Occipital lobe (tissue), 3 donors: ENCODE measurements at places on chromosomes 7 and 10. TPM values are rescaled to one million over a fixed set of nuclear protein-coding genes. Genes with fewer than 3 reads are reported as not detected.

- no peak for DNase-seq
Measured at GRCh38 chr7:121071662-121072061, 83.2 kb downstream of the CPED1 start.

DNA sequence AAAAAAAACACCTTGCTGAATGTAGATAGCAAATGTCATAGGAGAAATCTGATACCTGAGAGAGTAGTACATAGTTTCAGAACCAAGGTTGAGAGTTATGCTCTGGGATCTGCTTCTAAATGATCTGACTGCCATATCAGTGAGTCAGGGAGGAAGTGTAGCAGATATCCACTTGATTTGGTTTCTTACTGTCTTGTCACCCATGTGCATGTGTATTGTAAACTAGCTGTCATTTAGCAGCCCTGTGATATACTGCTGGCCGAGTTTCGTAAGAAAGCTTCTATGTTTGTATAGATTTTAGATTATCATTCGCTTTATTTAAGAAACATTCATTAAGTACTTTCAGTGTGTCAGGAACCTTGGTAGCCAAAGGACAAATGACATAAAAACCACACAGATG, 42.0 kb downstream of the SP4 start:
- no peak for DNase-seq

DNA sequence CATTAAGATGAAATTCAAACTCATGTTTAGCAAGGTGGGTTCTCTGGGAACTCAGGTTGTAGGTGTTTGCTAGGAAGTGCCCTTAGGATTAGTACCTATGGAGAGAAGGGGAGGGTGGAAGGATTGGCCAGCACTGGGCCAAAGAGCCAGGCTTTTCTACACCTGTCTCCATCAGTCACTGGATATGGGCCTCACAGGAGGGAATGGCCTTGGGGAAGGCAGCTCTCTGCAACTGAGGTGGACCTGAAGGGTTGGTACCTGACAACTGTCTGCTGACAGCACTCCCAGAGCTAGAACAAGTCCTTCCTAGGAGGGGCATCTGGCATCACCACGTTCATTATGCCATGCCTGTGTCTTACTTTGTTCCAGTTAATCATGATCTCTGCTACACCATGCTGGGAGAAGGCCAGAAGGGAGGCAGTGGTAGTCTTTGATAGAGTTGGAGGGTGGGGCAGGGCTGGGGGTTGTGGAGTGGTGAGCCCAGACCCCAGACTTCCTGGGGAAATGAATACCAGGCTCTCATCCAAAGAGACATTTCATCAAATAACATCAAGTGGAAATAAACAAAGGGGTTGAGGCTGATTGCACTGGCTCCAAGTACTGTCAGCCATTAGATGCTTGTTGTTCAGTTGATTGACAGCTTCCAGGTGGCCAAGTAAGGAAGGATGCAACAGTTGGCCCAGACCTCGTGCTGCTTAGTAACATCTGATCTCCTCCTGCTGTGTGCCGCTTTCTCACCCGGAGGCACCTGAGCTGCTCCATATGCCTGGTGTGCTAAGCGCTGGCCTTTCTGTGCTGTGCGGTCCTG, 70.6 kb upstream of the PIK3CG start:
- no peak for DNase-seq

GRCh38 chr7:88396295-88396947, 89.7 kb upstream of the STEAP4 start:
- no peak for DNase-seq

GRCh38 chr7:7438851-7439250, 96.8 kb downstream of the COL28A1 start:
- no peak for DNase-seq

DNA sequence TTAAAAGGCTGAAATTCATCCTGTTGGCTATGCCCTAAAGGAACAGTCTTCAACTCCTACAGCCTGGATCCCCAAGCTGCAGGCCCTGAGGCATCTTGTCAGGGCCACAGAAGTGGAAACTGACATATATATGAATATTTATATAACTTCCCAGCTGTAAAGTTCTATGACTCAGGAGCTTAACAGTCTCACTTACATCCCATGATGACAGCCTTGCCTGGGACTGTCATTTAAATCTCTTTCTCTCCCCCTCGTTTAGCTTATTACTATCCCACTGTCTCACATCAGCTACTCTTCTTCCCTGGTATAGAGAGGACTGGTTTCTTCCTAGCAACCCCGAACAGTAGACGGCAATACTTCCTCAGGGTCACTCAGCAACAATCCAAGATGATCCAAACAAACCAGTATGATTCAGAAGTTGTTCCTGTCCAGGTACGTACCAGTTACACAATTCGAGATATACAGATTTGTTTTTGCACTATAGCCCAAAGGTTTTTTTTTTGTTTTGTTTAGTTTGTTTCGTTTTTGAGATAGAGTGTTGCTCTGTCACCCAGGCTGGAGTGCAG, 22.7 kb downstream of the KIAA1549 start:
- DNase-seq = no peak

DNA sequence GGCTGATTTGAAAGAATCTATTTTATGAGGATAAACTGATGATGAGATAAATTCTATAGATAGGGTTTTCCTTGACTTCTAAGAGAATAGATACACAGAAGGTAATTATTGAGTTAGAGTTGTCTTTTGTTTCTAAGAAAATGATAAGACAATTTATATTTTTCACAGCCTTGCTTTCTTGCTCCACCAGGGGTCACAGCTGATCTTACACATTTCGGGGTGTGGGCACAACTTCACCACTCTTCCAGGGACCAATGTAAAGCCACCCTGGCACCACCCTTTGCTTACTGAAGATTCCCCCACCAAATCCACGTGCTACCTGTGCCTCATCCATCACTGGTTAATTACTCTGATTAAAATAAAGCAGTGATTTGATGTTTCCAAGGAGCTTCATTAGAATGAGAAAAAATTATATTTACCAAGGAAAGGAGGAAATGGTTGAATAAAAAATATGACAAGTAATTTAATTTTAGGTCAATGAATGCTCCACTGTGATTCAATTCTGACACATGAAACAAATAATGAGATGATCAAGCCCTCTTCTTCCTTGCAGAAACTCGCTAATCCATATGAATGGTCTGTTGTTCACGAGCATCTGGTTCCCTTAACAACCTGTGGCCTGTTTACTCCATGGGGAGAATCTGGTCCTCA, 177.3 kb upstream of the TNS3 start:
- DNase-seq = no peak

GRCh38 chr10:130483691-130484467, 347.7 kb downstream of the GLRX3 start:
- DNase-seq = no peak

GRCh38 chr7:12637819-12638592, 49.4 kb upstream of the ARL4A start:
- no peak for DNase-seq

- DNase-seq = no peak
Measured at GRCh38 chr10:75261813-75262705, 26.3 kb upstream of the COMTD1 start.

- DNase-seq = no peak
Measured at GRCh38 chr7:6271694-6272440, 557 bp downstream of the CYTH3 start.

GRCh38 chr10:103733045-103733419, 122.3 kb downstream of the SH3PXD2A start:
- no peak for DNase-seq

DNA sequence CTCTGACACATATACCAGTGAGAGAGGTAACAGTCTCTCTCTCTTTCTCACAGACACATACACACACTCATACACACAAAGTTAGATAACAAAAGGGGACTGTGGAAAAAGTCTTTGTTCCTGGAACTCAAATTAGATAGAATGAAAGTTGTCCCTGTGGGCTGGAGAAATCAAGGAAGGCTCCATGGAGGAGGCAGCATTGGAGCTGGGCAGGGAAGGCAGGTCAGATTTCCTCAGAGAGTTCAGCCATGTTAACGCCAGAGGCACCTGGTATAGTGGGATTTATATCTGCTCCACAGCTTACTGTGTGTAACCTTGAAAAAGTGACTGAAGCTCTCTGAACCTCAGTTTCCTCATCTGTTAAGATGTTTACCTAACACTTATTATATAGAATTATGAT, 38.7 kb downstream of the LDB3 start:
- no peak for DNase-seq

GRCh38 chr7:107277331-107277730, 108.5 kb downstream of the HBP1 start:
- no peak for DNase-seq

- DNase-seq = no peak
Measured at GRCh38 chr10:32241946-32242345, 105.0 kb downstream of the EPC1 start.

TYSND1 gene
- 7.3 TPM for total RNA-seq

C7orf57 gene
- total RNA-seq = 0.78 TPM

TDRD1 gene
- under 0.01 TPM for total RNA-seq

PRKAR2B gene
- 227 TPM for total RNA-seq

FANK1 gene
- total RNA-seq = 2.5 TPM

CBX3 gene
- total RNA-seq = 201 TPM

SLC25A28 gene
- 18.6 TPM for total RNA-seq

MCMBP gene
- 62.7 TPM for total RNA-seq

MPP7 gene
- 1.4 TPM for total RNA-seq

ANXA11 gene
- total RNA-seq = 2.3 TPM

EEPD1 gene
- 27.8 TPM for total RNA-seq
